Activated T-cell treated with anti-CD3 and anti-CD28 coated beads for 4 hours (primary cell): ENCODE measurements at places on chromosomes 1 and 21.

DNA sequence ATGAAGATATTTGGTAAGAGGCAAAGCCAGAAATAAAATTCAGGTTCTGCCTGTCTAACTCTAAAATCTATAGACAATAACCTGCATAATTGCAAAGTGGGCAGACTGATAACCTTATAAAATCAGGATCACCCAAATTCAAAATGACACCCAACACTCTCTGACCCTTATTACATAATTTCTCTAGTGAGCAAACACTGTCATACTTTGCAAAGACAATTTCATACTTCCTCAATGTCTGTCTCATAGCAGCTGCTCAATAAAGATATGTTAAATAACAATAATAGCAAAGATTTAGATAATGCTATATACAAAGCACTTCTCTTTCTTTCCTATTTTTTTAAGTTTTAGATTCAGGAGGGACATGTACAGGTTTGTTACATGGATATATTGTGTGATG lies 118.5 kb downstream of the UCHL5 start:
- DNase-seq: no peak

DNA sequence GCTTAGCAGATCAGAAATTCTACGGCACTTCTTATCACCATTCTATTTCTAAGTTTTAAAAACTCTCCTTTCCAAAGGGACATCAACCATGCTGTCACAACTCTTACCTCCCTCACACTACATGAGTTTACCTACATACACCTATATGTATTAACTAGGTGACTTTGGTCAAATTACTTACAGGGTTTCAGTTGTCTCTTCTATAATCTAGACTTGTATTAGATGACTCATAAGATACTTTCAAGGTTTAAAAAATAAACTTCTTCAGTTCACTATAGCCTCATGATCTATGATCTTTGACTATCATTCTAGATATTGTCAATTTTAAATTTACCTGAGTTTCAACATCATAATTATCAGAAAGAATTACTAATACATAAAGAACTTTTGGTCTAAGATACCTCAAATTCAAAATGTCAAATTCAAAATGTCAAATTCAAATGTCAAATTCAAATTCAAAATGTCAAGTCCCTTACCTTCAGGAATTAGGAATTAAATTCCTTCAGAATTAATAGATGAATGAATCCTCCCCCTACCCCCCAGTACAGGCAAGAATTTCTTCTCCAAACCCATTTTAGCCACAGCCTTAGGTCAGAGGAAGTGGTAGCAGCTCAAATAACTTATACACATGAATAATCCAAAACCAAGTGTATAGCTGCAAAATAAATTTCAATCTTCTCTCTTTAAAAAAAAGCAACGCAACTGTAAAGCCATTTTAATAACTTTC lies 31.1 kb downstream of the OTUD7B start:
- DNase-seq: no peak

- DNase-seq: no peak
Measured at GRCh38 chr1:240666568-240667198, 54.7 kb upstream of the GREM2 start.

DNA sequence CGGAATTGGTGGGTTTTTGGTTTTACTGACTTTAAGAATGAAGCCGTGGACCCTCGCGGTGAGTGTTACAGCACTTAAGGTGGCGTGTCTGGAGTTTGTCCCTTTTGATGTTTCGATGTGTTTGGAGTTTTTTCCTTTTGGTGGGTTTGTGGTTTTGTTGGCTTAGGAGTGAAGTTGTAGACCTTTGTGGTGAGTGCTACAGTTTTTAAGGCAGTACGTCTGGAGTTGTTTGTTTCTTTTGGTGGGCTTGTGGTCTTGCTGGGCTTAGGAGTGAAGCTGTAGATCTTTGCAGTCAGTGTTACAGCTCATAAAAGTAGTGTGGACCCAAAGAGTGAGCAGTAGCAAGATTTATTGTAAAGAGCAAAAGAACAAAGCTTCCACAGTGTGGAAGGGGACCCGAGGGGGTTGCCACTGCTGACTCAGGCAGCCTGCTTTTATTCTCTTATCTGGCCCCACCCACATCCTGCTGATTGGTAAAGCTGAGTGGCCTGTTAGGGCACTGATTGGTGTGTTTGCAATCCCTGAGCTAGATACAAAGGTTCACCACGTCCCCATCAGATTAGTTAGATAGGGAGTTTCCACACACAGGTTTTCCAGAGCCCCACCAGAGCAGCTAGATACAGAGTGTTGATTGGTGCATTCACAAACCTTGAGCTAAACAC lies 20.9 kb downstream of the HENMT1 start:
- DNase-seq: peak; percentile 32

DNA sequence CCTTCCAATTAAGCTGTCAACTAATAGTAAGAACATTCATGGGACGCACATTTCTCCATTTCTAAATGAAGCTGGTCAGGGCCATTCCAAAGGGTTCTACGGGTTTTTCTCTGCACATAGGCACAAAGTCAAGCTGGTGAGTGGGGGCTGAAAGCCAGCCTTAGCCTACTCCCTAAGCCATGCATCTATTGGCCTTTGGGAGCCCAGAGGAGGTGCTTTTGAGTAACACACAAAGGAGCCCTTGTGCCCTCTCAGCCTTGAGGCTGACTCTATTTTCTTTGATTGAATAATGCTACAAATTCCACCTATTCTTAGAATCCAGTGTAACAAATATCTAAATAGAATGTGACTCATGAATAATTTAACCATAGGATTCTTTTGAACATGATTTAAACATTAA lies 73.6 kb downstream of the RGS13 start:
- DNase-seq: no peak

DNA sequence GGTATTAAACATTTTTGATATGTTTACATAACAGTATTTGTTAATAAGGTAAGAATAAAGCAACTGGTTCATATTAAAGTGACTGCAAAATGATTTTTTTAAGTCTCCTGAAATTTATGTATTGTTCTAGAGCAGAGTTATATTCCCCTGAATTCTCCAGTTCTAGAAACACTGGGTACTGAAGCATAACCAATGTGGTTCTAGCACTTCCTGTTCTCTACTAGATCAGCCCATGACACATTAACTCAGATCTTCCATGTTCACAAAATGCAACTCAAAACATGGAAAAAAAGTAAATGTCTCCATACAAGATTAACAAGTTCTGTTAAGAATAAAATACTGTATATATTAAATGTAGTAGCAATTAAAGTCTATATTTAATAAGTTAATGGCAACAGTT lies 3.9 kb downstream of the NEGR1 start:
- no peak for DNase-seq

- no peak for DNase-seq
Measured at GRCh38 chr21:44975720-44976555, 36.1 kb downstream of the SLX9 start.

GRCh38 chr1:10980094-10980577 lies 32.3 kb upstream of the TARDBP start:
- DNase-seq: no peak

GRCh38 chr21:29650523-29651022 lies 289.2 kb downstream of the GRIK1 start:
- DNase-seq: no peak

DNA sequence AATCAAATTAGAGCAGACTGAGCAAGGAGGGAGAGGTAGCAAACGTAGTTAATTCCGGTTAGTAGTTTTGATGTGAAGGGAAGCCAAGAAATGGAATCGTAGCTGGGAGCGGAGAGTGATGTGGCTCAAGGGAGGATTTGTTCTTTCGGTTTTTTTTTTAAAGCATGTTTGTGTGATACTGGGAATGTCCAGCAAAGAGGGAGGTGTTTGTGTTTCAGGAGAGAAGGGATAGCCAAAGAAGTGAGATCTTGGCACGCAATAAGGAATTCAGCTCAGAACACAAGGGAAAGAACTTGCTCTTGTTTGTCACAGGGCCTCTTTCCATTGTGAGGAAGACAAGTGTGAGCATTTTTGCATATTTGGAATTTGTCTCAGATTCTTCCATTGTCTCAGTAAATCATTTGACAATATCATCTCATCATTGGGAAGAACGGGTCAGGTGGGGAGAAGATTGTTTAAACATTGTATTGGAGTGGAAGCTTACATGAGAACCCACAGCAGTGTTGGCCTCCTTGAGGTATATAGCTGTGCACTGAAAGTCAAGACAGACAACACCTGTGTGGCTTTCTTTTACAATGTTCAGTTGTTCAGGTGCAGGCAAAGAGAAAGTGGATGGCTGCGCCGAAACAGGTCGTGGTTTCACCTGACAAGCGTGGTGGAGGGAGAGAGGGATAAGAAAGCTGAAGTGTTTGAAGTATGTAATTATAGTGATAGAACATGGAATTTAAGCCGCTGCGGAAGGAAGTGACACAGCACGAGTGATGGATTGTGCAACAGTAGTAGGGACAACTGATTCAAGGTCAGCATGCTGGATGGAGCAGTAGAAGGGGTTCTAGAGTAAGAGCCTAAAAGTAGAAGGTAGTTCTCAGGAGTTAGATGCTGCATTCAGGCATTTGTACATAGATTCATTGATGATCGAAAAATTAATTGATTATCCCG lies 25.4 kb downstream of the FMN2 start:
- no peak for DNase-seq

GRCh38 chr1:85570446-85571180 lies 9.9 kb upstream of the CCN1 start:
- no peak for DNase-seq

DNA sequence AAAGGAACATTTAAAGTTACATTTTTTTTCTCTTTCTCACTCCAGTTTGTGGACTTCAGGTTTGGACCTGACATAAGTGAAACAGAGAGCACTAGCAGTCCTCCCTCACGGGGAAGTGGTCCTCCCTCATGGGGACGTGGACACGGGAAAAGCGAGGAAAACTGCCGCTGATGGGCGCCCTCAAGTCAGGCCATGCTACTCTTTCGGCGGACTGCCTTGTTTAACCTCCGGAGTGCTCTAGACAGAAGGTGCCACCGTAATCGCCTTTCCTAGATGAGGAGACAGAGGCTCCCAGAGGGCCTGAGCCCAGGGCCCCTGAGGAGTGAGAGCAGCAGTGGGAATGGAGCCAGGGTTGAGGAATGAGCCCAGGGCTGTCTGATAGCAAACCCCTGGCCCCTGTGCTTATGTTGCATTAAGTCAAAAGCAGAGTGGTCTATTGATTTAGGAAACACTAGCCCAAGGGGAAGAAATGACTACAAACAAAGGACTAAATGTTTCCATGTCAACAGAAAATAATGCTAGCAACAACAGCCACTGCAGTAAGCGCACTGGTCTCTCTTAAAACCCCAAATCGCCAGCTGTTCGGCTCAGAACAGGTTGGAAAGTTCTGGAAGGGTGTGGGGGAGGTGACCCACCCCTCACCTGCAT lies 84.1 kb downstream of the DMRTB1 start:
- DNase-seq: no peak

DNA sequence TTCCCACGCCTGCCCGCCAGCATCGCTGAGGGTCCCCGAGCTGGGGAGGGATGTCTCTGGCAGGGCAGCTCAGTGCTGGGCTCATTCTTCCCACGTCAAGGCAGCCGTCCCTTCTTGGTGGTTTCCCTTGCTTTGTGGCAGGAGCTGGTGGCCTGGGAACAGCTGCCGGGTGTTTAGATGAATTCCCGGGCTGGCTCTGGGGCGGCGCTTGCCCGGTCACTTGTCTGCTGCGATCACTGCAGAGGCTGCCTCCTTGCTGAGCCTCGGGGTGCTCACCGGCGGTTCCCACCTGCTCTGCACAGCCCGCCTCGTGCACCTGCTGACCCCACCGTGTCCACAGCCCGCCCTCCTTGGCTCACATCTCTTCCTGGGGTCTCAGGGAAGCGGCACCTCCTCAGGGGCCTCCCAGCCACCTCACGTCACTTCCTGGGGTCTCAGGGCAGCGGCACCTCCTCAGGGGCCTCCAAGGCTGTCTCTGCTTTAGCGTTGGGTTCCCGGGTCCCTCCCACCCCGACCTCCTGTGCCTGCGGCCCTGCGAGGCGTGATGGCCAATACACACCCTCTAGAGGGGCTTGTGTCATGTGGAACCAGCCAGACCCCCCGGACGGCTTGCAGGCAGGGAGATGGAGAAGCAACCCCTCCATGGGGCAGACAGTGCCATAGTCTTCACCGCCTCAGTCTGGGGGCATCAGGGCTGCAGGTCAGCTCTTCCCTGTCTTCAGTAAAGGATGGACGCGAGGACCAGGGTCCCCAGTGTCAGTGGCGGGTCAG lies 13.5 kb downstream of the COL18A1 start:
- no peak for DNase-seq

GRCh38 chr1:5986018-5986417 lies 6.2 kb downstream of the NPHP4 start:
- no peak for DNase-seq

DNA sequence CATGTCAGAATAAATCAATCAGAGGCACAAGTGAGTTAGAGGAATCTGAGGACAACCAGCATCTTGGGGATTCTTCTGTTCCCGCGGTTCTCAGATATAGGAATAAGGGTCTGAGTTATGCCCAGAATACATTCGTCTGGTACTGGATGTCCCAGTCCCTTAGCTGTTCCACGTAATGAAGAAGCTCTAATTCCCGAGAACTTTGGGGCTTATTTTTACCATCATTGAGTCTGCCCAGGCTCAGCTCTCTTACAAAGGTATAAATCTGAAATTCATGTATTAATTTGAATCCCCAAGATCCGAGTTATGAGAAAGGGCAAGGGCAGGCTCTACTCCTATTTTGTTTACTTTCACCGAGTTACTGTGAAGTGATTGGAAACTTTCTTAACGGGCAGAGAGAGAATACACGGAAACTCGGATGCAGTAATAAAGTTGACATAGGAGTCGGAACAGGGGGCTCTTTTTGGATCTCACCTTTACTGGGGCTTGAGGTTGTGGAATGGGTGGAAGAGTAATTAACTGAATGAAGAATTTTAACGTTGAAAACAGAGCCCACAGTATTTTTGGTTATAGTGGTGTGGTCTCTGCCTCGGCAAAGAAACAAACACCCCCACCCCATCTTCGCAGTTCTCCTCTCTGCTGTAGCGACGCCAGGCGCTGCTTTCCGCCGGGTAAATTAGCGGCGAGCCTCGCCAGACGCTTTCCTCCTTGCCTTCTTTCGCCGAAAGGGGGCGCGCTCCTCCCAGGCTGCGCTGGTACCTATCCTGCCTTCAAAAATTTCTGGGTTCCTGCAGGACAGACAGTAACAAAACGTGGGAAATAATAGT lies 7.1 kb downstream of the PRRX1 start:
- no peak for DNase-seq

GRCh38 chr1:212574732-212575131 lies 33.8 kb upstream of the ATF3 start:
- DNase-seq: no peak
